ENCODE measurements at places on chromosomes 7 and 10. TPM values are rescaled to one million over a fixed set of nuclear protein-coding genes. Genes with fewer than 3 reads are reported as not detected.
A peak's percentile ranks its signal among the peaks of the same experiment; 100 is the strongest.

FAM13C gene
- 24.9 TPM for total RNA-seq

LRRD1 gene
- not detected for total RNA-seq

ZNF92 gene
- total RNA-seq, result 3.8 TPM

GLI3 gene
- total RNA-seq, result 16.7 TPM

ABCB1 gene
- 50.1 TPM for total RNA-seq

MBL2 gene
- total RNA-seq, result not detected

ZNF33A gene
- 29.5 TPM for total RNA-seq

GBX1 gene
- not detected for total RNA-seq

CALN1 gene
- total RNA-seq, result 2.3 TPM

ARMC3 gene
- total RNA-seq, result not detected

GRCh38 chr10:61792921-61793320, 108.6 kb upstream of the ARID5B start:
- no peak overlapping the region for H3K4me3 ChIP-seq
- H3K36me3 ChIP-seq, result no peaks in the 10 kb centered on the region
- DNase-seq, result no peak
- H3K27ac ChIP-seq, result no peak overlapping the region
- H3K4me1 ChIP-seq, result no peaks in the 10 kb centered on the region
- no peaks in the 10 kb centered on the region for H3K27me3 ChIP-seq

DNA sequence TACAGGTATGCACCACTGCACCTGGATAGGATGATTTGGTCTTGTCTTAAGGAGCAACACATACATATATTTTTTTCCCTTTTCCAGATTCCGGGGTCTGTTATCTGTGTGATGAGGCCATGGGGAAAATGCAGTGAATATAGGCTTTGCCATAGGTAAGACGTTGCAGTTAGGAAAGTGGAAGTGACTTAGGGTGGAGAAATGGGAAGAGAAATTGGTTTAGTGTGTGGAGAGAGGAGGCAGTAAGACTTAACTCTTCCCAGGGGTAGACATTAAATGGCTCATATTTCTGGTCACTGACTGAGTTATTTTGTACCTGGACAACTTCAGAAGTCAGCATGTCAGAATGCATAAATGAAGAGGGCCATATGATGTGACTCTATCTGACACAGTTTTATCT, 66.7 kb downstream of the PFKFB3 start:
- DNase-seq, result no peak
- H3K27me3 ChIP-seq, result no peaks in the 10 kb centered on the region
- H3K27ac ChIP-seq, result no peak overlapping the region
- no peak overlapping the region for H3K4me3 ChIP-seq
- no peaks in the 10 kb centered on the region for H3K36me3 ChIP-seq

- H3K36me3 ChIP-seq, result no peaks in the 10 kb centered on the region
- no peaks in the 10 kb centered on the region for H3K27me3 ChIP-seq
- DNase-seq, result no peak
Measured at GRCh38 chr7:69939317-69939716, 341.0 kb downstream of the AUTS2 start.

- no peak for DNase-seq
- no peak overlapping the region for H3K4me3 ChIP-seq
- H3K27ac ChIP-seq, result no peak overlapping the region
- H3K4me1 ChIP-seq, result no peaks in the 10 kb centered on the region
Measured at GRCh38 chr10:91017198-91017597, 96.3 kb upstream of the ANKRD1 start.

- no peaks in the 10 kb centered on the region for H3K27me3 ChIP-seq
- peaks cover 12% of the 10 kb centered on the region for H3K4me1 ChIP-seq
- DNase-seq, result no peak
- no peaks in the 10 kb centered on the region for H3K36me3 ChIP-seq
- no peak overlapping the region for H3K4me3 ChIP-seq
- H3K27ac ChIP-seq, result no peak overlapping the region
Measured at GRCh38 chr7:17552952-17553351, 254.5 kb downstream of the AHR start.

- H3K27me3 ChIP-seq, result no peaks in the 10 kb centered on the region
- DNase-seq, result no peak
- H3K27ac ChIP-seq, result no peak overlapping the region
- no peaks in the 10 kb centered on the region for H3K36me3 ChIP-seq
- no peaks in the 10 kb centered on the region for H3K4me1 ChIP-seq
- H3K4me3 ChIP-seq, result no peak overlapping the region
Measured at GRCh38 chr10:51397244-51397643, 302.2 kb downstream of the CSTF2T start.

GRCh38 chr7:107180378-107180777, 11.6 kb downstream of the HBP1 start:
- no peak overlapping the region for H3K4me3 ChIP-seq
- no peaks in the 10 kb centered on the region for H3K36me3 ChIP-seq
- no peak for DNase-seq
- H3K4me1 ChIP-seq, result no peaks in the 10 kb centered on the region

- H3K27me3 ChIP-seq, result no peaks in the 10 kb centered on the region
- H3K27ac ChIP-seq, result peak overlapping the region; percentile 59
- no peak overlapping the region for H3K4me3 ChIP-seq
- no peak for DNase-seq
Measured at GRCh38 chr7:106485031-106485551, 175.9 kb downstream of the CCDC71L start.

DNA sequence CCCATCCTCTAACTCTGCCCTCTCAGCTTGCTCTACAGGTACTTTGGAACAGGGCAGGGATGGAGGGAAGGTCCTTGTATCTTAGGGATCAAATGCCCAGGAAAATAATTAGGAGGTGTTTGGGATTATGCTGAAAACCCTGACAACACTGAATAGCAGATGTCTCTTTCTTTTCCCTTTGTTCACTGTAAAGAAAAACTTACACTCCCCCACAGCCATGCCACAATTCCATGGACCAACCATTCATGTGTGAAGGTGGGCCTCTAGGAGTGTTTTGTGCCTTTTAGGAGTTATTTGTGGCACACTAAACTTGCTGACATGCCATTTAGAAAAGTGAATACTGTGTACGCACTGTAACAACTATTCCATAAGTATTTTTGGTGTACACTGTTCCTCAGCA, 108.1 kb downstream of the SNX10 start:
- H3K4me3 ChIP-seq, result no peak overlapping the region
- no peaks in the 10 kb centered on the region for H3K4me1 ChIP-seq
- no peaks in the 10 kb centered on the region for H3K36me3 ChIP-seq
- H3K27ac ChIP-seq, result peak overlapping the region; percentile 2
- no peak for DNase-seq

- peak overlapping the region; percentile 94 for H3K27ac ChIP-seq
- H3K27me3 ChIP-seq, result no peaks in the 10 kb centered on the region
- H3K4me1 ChIP-seq, result no peaks in the 10 kb centered on the region
- H3K36me3 ChIP-seq, result no peaks in the 10 kb centered on the region
- no peak overlapping the region for H3K4me3 ChIP-seq
Measured at GRCh38 chr10:77187376-77187999, 450.1 kb downstream of the KCNMA1 start.

DNA sequence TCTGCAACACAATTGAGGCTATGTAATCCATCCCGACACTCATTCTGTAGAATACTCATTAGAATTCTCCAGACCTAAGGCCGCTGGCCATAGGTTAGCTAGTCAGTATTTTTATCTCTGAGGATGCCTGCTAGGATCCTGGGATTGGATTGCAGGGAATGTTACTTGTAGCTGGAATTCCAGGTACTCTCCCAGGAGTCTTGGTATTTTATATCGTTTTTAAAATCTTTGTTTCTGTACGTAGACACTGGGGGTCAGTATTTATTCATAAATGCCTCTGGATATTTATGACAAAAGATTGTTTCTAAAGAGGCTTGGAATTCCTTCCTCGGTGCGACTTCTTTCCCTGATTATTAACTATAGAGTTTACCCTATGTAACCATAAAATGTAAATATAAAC, 40.1 kb downstream of the BPGM start:
- H3K36me3 ChIP-seq, result no peaks in the 10 kb centered on the region
- H3K4me3 ChIP-seq, result no peak overlapping the region
- no peak overlapping the region for H3K27ac ChIP-seq
- H3K27me3 ChIP-seq, result no peaks in the 10 kb centered on the region
- H3K4me1 ChIP-seq, result peaks cover 6% of the 10 kb centered on the region

DNA sequence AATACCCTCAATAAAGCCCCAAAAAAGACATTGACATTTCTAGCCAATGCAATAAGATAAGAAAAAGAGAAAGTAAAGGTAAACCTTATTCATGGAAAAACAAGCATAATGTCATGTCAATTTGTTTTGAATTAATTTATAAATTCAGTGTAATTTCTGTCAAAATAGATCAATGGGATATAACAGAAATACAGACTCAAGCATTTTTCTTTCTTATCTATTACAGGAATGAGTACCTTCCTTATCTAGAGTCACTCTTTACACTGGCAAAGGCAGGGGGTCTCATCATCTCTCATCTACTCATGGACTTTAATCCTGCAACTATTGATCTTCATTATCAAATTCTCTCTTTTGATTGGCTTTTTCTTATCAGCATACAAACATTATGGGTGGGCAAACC, 127.1 kb upstream of the SHH start:
- no peaks in the 10 kb centered on the region for H3K27me3 ChIP-seq
- no peak overlapping the region for H3K4me3 ChIP-seq
- no peak for DNase-seq
- H3K36me3 ChIP-seq, result no peaks in the 10 kb centered on the region

DNA sequence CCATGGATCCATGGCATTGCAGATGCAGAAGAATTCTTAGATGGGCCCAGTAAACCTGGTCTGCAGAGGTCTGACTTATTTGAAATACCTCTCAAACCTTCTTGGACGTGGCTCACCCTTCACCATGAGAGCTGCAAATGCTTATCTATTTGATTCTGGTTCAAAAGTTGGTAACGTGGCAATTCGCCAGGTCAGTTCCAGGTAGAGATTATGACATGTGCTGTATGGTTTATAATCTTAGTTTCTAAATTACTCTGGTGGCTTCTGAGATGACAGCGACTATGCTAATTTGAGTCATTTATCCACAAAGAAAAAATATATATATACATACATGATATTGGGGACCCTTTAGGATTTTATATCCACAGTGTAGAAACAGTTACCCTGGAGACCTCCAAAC, 68.8 kb downstream of the NRP1 start:
- H3K27me3 ChIP-seq, result no peaks in the 10 kb centered on the region
- no peak overlapping the region for H3K27ac ChIP-seq
- no peak for DNase-seq
- H3K4me1 ChIP-seq, result no peaks in the 10 kb centered on the region
- no peaks in the 10 kb centered on the region for H3K36me3 ChIP-seq

DNA sequence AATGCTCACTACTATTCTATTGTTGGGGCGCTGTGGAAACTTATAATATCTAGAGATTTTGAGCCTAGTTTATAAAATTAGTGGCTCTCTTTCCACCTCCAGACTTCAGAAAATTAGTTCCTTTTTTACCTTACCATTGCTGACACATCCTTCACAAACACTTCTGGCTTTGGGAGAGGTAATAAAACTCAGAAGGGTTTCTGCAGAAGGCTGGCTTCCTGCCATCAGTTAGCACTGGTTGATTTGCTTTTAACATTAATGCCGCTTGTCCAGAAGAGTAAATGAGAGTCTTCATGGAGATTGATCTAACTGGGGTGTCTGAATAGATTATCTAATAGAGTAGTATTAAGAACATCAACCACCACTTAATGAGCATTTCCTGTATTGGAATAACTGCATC, 20.3 kb downstream of the ACSM6 start:
- H3K36me3 ChIP-seq, result no peaks in the 10 kb centered on the region
- no peak overlapping the region for H3K27ac ChIP-seq
- no peak for DNase-seq
- H3K27me3 ChIP-seq, result no peaks in the 10 kb centered on the region

GRCh38 chr10:83476211-83476610, 663.1 kb upstream of the GHITM start:
- no peaks in the 10 kb centered on the region for H3K27me3 ChIP-seq
- H3K36me3 ChIP-seq, result no peaks in the 10 kb centered on the region
- no peak for DNase-seq
- no peaks in the 10 kb centered on the region for H3K4me1 ChIP-seq
- no peak overlapping the region for H3K27ac ChIP-seq

DNA sequence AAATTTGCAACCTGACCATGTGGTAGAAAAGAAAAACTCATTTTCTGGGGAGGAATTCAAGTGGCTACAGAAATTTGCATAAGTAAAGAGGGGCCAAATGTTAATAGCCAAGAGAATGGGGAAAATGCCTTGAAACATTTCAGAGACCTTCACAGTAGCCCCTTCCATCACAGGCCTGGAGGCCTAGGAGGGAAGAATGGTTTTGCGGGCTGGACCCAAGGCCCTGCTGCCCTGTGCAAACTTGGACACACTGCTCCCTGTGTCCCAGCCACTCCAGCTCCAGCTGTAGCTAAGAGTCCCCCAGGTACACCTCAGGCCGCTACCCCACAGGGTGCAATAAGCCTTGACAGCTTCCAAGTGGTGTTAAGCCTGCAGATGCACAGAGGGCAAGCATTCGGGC, 16.4 kb upstream of the DNAH11 start:
- no peaks in the 10 kb centered on the region for H3K27me3 ChIP-seq
- H3K27ac ChIP-seq, result no peak overlapping the region

DNA sequence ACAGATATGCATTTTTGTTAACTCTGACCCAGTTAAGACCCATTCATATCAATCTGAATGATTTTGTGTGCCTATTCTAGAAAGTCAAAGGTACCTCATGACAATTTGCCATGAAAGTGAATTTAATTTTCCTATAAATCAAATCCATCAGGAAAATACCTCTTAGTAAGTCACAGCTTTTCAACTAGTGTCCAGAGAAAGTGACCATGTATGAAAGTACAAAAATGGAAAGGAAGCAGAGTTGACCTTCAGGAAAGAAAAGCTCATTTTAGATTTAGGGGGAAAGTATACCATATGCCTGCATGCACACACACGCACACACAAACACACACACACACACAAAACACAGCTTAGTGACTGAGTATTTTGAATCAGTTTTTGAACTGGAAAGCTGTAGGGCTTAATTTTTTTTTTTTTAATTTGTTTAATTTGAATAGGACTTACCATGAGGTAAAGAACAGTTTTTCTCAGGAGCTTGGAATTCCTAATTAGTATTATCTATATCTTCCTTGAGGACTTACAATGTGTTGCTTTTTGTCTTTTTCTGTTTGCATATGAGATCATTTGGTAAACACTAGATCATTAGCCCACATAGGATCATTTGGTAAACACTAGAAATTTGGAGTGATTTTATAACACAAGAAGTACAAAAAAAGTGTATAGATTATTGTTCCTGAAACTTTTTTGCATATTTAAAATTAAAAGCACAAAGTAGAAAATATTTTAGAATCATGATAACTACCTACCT, 61.6 kb downstream of the ZNF277 start:
- no peaks in the 10 kb centered on the region for H3K4me1 ChIP-seq
- DNase-seq, result no peak
- H3K4me3 ChIP-seq, result no peak overlapping the region
- H3K36me3 ChIP-seq, result no peaks in the 10 kb centered on the region
- no peaks in the 10 kb centered on the region for H3K27me3 ChIP-seq
- no peak overlapping the region for H3K27ac ChIP-seq

- H3K36me3 ChIP-seq, result no peaks in the 10 kb centered on the region
- no peak for DNase-seq
- peaks cover 4% of the 10 kb centered on the region for H3K27me3 ChIP-seq
Measured at GRCh38 chr10:25177093-25177753, 2.4 kb downstream of the GPR158 start.

Measured in uterus (tissue), 4 donors.